ENCODE measurements at places on chromosomes 3 and 15.

- DNase-seq, result no peak
Observed at GRCh38 chr3:187978433-187979011, 175.4 kb upstream of the LPP start.

DNA sequence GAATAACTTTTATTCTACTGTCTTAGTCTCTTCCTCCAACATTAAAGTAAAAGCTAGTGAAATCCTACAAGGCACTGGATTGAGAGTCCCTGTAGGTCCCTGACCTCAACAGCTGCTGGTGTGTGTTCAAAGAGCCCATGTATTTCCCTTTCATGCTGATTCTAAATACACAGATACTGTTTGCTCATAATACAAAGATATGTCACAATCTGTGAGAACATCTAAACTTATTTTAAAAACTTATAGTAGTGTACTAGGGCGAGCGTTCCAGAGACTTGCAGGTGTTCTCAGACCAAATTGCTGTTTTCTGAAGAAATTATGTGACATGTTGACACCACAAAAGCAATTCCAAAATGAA, 145.9 kb upstream of the LIPC start:
- DNase-seq, result no peak

GRCh38 chr3:13088028-13089006, 15.1 kb upstream of the IQSEC1 start:
- no peak for DNase-seq

DNA sequence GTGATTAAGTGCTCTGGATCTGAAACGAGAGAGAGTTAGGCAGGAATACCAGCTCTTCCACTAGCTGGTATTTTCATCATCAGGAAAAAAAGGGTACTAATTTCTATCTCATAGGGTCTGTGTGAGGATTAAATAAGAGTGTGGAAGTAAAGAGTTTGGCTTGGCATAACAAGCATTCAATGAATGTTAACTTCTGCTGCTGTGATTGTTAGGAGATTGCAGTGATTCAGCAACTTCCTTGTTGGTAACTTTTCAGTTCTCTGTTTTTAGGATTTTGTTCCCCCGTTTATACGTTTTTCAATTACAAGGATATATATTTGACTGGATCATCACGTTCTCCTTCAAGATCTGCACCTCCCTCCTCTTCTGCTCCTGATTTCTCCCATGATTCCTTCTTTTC, 65.9 kb upstream of the MYO5C start:
- DNase-seq, result no peak

- DNase-seq, result no peak
Observed at GRCh38 chr3:113132571-113132996, 78.8 kb upstream of the BOC start.

DNA sequence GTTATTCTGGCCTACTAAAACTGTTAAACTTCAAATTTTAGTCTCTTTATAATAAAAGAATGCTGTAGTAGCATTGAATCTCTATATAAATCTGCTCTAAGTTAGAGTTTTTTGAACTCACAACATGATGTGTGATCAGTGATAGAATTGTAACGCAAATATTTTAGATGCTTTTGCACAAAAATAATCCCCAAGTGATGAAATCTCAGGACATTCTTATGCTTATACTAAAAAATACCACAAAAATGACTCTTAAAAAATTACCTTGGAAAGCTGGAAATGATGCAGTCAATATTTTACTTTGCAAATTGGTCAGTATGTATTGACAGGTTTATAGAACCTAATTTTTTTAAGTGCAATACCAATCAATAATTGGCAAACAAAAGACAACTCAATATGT, 375.3 kb downstream of the TBC1D5 start:
- DNase-seq, result no peak

DNA sequence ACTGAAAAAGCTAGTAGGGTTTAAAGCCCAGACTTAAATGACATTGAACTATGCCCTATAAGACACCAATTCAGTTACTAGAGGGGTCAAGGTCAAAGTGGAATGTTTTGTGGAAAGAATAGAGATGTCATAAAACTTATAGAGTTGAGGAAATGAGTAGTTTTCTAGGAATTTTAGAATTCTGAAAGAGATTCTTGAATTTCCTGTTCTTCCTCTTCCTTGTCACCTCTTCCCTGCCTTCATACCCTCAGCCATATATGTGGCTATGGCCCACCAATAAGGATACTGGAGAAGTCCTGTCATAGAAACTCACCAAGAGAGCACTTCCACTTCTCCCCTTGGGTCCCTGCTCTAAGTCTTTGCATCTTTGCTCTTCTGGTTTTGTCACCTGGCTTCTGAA, 104.9 kb upstream of the TGFBR2 start:
- DNase-seq, result no peak

DNA sequence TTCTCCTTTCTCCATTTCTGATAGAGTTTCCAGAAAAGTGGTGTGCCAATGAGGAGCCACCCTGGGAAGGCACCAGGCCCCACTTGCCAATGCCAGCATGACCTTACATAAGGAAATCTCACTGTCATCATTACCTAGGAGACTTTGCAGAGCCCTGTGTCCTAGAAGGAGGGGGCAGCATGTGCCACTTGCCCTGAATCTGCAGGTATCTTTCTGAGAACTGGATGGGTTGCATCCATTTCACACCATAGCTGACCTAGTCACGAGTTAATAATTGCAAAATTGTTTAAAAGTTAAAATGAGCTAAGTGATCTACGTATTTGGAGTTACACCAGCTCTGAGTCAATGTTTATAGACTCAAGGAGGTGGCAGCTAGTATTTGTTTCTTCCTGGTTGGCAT, 14.3 kb downstream of the CA12 start:
- no peak for DNase-seq

GRCh38 chr15:23532024-23532423, 33.5 kb upstream of the MKRN3 start:
- DNase-seq, result no peak

DNA sequence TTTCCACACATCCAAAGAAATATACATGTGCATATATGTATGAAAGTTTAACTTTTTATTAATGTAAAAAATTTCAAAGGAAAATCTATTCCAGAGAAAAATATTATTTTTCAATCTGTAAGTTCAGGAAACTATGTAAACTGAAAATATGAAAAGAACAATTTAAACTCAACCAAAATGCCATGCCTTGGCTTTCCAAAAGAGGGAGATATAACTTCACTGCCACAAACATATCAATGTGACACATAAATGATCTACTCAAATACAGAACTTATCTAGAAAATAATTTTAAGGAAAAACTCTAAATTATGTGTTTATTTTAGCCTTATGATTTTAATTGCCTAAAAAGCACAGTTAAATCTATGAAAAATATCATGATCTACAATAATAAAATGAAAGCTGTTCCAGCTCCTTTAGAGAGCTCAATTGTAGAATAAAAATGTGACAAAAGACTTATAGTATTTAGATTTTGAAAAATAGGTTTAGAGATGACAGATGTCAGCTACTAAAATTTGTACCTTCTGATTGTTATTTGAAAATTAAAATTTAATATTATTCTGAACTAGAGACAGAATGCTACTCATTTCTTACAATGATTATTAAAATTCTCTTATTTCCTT, 94.8 kb downstream of the GBE1 start:
- DNase-seq, result no peak

DNA sequence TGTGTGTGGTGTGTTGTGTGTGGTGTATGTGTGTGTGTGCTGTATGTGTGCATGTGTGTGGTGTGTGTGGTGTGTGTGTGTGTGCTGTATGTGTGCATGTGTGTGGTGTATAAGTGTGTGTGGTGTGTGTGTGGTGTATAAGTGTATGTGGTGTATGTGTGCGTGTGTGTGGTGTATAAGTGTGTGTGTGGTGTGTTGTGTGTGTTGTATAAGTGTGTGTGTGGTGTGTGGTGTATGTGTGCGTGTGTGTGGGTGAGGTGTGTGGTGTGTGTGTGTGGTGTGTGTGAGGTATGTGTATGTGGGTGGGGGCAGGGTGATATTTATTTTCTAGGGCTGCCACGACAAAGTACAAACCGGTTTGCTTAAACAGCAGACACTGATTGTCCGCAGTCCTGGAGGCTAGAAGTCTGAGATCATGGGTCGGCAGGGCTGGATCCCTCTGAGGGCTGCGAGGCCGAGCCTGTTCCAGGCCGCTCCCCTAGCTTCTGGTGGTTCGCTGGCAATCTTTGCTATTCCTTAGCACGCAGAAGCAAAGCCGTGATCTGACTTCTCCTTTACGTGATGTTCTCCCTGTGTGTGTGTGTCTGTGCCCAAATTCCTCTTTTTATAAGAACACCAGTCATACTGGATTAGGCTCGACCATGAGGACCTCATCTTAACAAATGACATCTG, 160.2 kb downstream of the XXYLT1 start:
- no peak for DNase-seq

- DNase-seq, result peak; percentile 37
Observed at GRCh38 chr15:72375501-72375845, 341 bp downstream of the HEXA start.

DNA sequence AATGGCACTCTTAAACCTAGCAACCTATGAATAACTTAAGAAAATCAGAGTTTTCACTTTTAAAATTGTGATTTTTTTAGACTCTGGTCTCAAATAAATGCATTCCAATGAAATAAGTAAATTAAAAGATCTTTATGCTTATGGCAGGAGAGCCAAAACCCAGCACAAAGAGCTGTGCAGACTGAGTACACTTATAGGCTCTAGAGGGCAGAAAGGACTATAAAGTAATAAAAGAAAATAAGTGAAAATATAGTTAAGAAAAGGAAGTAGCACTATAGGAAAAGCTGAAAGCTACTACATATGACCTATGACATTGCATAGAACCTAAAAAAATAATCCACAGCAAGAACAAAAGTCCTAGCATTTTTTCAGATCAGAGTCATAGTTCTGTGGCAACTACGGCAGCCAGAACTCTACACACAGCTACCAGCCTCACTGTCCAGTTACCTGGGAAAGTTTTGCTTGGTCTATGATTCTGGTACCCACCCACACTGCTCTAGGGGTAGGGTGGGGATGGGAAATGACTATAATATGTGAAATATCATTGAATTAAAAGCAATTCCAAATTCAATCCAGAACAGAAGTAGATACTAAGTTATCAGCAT, 30.5 kb downstream of the CLASP2 start:
- no peak for DNase-seq

GRCh38 chr3:183212565-183212964, 40.5 kb upstream of the B3GNT5 start:
- DNase-seq, result no peak

GRCh38 chr15:28933710-28934445, 48.1 kb downstream of the APBA2 start:
- DNase-seq, result no peak

GRCh38 chr15:49082960-49083359, 36.7 kb upstream of the SECISBP2L start:
- no peak for DNase-seq

DNA sequence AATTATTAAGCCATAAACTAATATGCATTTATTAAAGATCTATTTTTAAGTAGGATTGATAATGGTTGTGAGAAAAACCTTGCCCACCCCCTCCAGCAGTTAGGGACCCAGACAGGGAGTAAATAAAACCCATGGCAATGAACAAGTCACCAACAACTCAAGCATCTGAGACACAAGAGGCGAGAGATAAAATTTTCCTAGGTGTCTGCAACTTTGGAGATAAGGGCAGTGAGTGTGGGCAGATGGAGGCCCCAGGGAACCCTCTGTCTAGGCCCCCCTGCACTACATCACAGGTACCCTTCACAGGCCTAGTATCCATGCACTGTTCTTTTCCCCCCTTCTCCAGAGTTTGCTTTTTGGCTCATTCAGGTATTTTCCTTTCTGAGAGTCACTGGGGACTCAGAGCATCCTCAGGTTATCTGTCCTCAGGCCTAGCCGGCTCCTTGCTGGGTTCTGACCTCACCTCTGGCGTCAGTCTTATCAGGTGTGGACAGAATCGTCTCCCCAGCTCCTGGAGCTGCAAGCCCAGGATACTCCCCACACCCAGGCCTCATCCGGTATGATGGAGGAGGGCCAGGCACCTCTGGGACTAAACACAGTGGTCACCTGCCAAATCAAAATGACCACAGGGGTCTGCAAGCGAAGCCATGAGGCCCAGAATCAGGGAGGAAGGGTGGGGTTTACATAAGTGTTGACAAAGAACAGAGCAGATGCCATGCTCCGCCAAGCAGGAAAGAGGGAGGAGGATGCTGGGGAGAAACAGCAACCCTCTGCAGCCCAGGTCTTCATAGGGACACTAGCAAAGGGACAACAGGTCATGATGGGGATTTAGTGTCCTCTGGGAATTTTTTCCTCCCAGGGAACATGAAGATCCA, 50.4 kb downstream of the CCNL1 start:
- no peak for DNase-seq

- DNase-seq, result no peak
Observed at GRCh38 chr3:120765830-120766493, 23.4 kb downstream of the GTF2E1 start.

- no peak for DNase-seq
Observed at GRCh38 chr15:39595338-39596221, 14.7 kb downstream of the THBS1 start.

DNA sequence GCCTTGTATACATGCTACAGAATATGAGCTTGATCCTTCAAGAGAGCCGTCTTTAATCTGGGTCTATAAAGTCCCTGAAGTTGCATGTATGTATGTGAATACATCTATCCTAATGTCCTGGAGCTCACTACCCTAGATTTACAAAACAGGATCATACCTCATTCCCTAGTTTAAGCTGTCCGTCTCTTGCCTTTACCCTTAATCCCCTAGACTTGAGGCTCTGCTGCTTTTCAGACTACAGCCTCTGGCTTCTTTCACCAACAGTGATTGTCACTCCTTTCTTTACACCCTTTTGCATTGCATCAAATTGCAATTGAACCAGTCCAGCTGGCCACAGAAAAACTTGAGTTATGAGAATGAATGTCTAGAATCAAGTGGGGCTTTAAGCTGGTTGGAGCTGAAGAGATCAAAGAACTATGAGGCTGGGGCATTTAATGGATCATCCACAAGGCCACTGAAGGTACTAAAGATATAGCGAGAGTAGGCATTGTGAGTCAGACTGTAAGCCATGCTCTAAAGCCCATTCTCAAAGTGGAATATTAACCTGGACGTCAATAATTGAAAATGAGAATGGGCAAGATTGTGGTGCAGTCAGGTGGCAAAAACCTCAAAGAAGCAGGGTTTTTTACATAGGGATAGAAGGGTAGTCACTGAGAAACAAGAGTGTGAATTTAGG, 12.3 kb upstream of the PLD1 start:
- no peak for DNase-seq

DNA sequence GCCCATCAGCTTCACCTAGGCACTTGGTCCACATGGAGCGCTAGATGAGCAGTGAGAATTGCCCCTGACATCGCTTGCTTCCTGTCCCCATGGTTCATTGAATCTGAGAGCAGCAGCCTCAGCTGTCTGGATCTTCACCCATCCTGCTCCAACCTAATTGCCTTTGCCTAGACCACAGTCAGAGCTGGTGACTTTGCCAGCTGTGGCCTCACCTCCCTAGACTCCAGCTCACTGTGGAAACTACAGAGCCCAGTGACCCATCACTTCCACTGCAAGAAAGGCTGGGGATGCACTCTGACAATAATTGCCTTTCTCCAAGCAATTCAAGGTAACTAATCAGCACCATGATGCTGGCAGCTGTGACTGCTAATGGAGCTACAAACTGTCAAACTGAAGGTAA, 30.6 kb upstream of the SLC6A1 start:
- DNase-seq, result no peak

DNA sequence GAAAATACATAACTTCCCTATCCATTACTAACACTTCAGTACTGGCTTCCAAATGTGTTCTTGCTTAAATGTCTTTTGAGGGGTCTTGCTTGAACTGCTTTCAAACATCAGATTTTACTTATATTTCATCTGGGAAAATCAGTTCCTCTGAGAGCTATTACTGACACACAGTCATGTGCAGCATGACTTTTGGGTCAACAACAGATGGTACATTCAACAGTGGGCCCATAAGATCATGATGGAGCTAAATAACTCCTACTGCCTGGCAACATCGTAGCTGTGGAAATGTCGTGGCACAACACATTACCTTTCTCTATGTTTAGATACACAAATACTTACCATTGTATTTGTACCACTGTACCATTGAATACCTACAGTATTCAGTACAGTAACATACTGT, 43.8 kb downstream of the WWTR1 start:
- DNase-seq, result no peak

Measured in stimulated activated CD4-positive, alpha-beta T cell treated with anti-CD3 and anti-CD28 coated beads, Interleukin-1b, Interleukin-23, amount 100 ng/mL, for 4 hours (primary cell).